ENCODE measurements at places on chromosomes 16 and 17.

GRCh38 chr16:66486773-66487579, 59.9 kb downstream of the BEAN1 start:
- peak; percentile 50 for DNase-seq

DNA sequence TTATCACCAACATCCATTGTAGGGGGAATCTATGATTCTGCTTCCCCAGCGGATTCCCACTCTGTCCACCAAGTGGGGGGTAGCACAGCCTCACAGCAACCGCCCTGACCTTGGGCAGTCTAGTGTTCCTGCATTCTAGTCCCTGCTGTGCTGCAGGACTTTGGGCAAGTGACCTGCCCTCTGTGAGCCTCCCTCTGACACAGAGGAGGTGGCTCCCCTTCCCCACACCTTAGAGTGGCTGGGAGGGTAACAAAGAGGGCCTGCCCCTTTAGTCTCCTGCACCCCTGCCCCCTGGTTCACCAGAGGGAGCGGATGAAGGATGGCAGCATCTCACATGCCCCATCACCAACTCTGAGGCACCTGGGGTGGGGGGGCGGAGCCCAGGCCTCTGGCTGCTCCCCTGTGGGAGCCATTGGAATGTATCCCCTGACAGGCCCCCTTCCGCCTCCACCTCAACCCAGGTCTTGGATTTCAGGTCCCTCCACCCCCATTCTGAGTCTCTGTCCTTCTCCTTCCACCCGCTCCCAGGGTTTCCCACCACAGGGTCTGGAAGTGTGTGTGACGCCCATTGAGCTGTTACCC, 10.1 kb downstream of the GAS2L2 start:
- no peak for DNase-seq

GRCh38 chr16:50378417-50378816, 9.6 kb upstream of the BRD7 start:
- DNase-seq, result no peak

DNA sequence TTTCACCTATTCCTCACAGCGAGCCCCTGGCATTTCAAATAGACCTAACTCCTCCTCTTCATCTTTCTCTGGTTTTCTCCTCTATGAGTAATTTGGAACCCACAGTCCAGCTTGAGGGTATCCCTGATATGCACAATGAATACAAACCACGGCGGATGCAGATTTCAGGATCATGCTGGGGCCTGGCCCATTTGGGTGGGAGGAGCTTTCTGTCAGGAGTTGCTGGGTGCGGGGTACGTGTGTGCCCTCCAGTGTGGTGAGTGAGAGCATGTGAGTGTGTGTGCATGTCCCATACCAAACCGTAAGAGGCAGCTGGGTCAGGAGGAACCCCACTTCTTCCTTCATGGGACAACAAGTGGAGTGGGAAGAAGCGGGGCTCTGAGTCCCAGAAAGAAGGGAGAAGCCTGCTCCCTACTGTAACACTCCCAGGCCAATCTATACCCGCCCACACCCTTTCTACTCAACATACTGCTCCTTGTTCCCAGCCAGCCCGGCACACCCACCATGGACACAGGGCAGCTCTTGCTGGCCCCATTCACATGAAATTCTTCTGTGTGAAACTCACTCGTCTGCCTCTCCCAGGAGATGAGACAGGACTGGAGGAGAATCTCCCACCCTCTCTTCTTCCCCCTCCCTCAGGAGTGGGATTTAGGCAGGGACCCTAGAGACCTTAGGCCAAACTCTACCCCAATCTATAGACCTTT, 18.4 kb downstream of the CNTNAP1 start:
- DNase-seq, result no peak

GRCh38 chr17:9926150-9926804, 21.2 kb upstream of the RCVRN start:
- no peak for DNase-seq

- peak; percentile 89 for DNase-seq
These were observed 6.9 kb downstream of the PHOSPHO1 start for GRCh38 chr17:49223517-49224197.

DNA sequence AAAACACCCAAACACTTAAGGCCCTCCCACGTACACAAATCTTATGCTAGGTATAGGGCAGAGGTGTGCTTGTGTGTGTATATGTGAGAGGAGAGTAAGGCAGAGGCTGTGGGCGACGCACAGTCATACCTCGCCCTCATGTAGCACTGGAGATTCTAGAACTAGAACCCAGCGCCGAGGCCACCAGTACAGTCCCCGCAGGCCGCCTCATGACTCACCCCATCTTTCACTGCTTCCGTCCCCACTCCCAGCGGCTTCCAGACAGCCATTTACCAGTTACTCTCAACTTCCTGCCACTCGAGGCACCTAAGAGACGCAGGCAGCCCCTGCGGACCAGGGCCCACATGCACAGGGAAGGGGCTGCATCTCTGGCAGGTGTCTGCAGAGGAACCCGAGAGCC, 23.2 kb upstream of the CYTH1 start:
- DNase-seq, result no peak

DNA sequence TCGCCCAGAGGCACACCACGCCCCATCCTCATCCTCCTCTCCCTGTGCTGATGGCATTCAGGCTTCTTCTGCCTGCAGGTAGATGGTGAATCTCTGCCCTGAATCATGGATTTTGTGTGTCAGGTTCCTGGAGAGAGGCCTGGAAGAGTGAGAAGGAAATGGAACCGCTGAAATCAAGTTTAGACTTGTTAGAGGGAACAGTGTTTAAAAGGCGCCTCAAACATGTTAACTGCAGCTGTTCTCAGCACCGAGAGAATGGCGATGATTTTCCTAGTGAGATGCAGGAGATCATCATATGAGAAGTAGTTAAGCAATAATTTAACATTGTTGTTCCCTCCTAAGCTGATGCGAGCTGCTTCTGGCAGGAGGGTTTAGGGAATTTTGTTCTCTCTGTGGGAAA, 744.4 kb upstream of the EEF2KMT start:
- DNase-seq, result no peak

GRCh38 chr17:49290690-49291359, 60.2 kb upstream of the PHOSPHO1 start:
- DNase-seq, result peak; percentile 30

- DNase-seq, result no peak
These were observed at the start of gene SLC9A5 for GRCh38 chr16:67248401-67249177. Gene SLC9A5, plus strand, starts transcription at chr16:67248979. Its CDS starts 36 bp downstream, at chr16:67249015.

DNA sequence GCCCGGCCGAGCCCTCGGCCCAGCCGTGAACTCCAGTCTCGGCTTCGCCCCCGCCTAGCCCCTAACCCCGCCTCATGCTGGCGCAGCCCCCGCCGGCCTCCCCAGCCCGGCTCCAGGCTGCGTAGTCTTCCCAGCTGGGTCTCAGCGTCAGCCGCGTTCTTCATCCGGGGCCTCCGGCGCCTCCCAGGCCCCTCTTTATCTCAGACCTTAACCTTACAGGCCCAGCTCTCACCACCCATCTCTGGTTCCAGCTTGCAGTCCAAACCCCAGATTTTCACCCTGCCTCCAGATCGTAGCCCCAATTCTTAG, at the start of gene PROCA1:
PROCA1 (minus strand) TSS at position 166 of the 309 bp plus-strand sequence. CDS start 228 bp downstream, outside the sequence.
- no peak for DNase-seq

DNA sequence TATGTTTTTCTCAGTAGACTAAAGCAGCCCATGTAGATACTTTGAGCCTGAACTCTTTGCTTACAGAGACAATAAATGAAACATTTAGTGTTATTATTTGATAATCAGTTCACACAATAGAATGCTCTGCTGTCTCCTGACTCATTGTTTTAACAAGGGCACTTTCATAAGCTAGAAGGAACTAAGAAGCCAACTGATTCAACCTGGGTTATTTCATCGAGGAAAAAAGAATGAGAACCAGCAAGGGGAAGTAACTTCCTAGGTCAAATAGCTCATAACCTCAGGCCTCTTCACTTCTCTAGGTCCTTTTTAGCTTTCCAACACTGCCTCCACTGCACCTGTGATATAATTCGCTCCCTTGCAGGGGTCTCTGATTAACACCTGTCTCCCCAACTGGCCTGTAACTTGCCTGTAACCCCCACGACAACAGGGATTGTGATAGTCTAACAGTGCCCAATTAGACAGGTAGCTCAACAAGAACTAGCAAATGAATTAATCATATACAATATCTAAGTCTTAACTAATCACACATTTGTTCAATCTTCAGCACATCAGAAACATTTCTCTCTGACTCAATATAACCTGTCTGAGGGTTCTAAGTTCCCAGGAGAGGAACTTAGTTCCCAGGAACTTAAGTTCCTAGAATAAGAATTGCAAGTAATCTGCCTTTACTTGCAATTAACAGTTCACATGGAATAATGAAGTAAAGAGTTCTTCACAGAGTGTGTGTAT, 34.8 kb downstream of the RFFL start:
- no peak for DNase-seq

GRCh38 chr17:21823643-21824042, 131.3 kb downstream of the KCNJ18 start:
- no peak for DNase-seq

DNA sequence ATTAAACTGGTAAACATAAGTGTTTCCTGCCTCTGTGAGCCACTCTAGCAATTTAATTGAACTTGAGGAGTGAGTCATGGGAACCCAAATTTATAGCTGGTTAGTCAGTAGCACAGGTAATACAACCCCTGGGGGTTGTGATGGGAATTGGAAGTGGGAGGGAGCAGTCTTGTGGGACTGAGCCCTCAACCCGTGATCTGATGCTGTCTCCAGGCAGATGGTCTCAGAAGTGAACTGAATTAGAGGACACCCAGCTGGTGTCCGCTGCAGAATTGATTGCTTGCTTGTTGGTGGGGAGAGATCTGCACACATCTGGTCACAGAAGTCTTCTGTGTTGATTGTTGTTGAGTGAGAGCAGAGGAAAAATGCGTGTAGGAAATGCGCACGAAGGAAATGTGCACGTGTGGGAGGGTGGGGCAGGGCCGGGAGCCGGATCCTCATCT, 7.7 kb upstream of the ST6GALNAC2 start:
- no peak for DNase-seq

DNA sequence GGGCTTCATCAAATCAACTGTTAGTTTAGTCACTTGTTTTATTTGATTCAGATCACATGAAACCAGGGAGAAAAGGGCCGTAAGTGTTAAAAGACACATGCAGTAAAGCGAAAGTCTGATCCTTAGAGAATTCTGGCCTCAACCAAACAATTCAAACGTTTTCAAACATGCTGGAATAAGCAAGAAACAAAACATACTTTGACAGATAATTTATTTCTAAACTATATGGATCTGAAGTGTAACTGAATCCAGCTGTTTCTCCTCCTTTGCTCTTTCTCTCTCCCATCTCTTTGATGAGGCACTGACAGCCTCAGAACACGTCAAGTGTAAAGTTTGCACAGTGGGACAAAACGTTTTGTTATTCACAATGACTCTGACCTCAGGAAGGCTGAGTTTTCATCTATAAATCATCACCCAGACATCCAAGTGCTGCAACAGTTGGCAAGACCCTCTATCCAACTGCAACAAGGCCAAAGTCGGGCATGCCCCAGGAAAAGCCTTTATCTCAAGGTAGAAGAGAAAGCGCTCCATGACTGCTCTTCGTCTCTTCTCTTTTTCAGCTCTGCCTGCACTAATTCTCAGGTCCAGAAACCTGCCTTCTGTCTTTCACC, 267.1 kb upstream of the MYOCD start:
- DNase-seq, result no peak

DNA sequence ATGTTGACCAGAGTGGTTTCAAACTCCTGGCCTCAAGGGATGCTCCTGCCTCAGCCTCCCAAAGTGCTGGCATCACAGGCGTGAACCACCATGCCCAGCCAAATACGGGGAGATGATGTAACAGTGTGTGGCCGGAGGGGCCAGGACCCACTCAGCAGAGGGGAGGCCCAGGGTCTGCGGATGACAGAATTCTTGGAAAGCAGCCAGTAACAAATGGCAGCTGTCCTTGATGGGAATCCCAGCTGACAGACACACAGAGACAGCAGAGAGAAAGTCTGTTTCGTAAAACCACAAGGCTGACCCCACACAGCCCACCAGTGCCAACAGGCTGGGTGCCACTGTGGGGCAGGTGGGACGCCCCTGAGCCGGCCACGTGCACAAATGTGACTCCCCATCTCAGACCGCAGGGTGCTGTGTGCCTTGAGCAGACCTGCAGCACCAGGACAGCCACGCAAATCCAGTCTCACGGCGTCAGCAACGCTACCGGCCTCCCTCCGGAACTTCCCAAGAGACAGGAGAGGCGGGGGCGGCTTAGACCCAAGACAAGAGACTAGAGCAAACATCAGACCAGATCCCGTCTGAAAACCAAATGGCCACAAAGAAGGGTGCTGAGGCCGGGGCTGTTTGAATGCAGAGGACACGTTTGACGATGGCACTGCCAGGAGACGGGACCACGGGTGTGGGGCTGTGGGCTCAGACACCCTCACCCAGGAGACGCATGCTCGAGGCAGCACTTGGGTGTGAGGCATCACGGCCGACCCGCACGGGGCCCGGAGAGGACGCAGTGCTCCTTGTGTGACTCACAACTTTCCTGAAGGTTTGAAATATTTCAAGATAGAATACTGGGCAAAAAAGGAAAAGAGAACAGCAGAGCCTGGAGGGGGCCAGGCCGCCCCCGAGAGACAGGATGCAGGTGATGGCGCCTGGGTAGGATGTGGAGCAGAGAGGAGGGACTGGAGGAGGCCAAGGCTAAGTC, 24.6 kb downstream of the CTU2 start:
- DNase-seq, result no peak

GRCh38 chr16:68900009-68900408, 56.7 kb downstream of the TANGO6 start:
- no peak for DNase-seq

- peak; percentile 15 for DNase-seq
These were observed 237.3 kb upstream of the WSCD1 start for GRCh38 chr17:5832886-5833285.
